ENCODE measurements at places on chromosomes 1 and 21. TPM values are rescaled to one million over a fixed set of nuclear protein-coding genes. Genes with fewer than 3 reads are reported as not detected.

DNA sequence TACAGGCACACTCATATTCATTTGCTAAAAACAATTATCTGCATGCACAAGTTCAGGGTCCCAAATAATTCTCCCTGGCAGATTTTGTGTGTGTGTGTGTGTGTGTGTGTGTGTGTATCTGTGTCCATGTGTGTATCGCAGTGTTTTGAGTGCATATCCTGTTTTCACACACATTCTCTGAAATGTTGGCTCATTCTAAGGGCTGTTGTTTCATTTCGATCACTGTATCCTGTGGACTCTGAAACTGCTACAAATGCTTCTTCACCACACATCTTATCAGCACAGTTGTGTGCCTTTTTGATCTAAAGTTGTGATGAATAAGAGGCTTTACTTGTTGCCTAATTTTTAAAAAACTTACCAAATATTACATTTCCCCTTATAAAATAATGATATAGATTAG, 34.6 kb downstream of the NR5A2 start:
- no peak for DNase-seq

The TLR5 gene
- total RNA-seq: 15.5 TPM

DNA sequence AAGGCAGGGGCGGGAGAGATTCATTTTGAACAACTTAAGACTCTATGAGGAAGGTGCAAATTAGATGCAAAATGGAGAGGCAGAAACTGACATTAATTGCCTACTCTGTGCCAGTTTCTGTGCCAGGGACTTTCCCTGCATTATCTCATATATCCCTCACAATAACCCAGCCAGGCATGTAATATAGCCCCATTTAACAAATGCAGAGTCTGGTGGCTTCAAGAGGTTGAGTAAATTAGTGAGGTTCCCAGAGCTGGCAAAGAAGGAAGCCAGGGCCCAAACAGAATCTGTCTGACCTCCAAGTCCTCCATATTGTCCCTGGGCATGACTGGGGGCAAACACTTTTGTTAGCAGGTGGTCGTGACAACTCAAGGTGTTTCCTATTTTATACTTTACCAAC, 199.8 kb downstream of the ASTN1 start:
- no peak for DNase-seq

The SPRR3 gene
- 42.5 TPM for total RNA-seq

DNA sequence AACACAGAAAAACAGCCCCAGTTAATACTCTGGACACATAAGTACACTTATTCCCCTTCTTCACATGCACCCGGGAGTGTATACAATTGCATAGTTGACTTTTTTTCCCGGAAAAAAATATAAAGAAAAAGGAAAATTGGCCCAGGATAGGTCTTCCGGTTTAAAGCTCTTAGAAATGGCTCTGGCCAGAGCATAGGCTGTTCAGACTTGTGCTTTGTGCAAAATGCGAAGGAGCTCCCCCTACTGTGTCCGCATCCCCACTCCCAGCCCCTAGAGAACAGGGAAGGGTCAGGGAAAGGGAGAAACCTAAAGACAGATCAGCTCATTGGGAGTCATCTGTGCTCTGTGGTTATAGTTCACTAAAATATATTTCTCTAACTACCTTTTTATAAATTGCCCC, 5.5 kb upstream of the MTMR11 start:
- no peak for DNase-seq

The CD48 gene
- total RNA-seq: 15.0 TPM

GRCh38 chr1:55812281-55812680, 597.1 kb upstream of the USP24 start:
- DNase-seq: no peak

DNA sequence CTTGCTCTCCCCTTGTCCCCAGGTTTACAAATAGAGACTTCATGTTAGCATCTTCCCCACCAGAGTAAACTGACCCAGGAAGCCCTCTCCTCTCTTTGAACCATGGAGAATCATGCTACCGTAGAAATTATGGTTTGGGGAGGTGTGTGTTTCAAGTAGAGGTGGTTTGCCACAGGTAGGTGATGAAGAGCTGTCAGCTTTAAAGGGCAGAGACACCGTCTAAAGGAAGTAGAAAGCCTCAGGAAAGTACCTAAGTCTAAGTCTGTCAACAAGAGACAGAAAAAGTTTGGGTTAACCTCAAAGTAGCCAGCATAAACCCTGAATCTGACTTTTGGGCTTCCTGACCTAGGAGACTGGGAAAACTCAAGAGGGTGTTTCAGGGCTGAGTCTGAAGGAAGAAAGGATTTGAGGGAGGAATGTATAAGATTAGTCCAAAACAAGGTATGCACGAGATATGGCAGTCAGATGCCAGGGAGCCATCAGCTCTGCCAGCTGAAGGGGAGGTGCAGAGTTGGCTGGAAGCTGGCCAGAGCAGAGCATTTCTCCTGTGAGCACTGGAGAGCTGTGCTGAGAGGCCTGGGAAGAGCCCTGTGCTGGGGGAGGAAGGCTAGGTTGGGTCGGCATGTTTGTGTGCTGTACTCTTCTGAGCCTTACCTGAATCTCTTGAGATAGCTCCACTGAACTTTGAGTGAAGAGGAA, 14.3 kb downstream of the ADAMTSL4 start:
- DNase-seq: no peak

GRCh38 chr1:40029608-40030007, 10.9 kb upstream of the CAP1 start:
- DNase-seq: no peak

- DNase-seq: no peak
Measured at GRCh38 chr1:109712321-109712864, 342 bp downstream of the GSTM5 start.

The C1orf226 gene
- total RNA-seq: 31.4 TPM

The HES3 gene
- total RNA-seq: not detected

The KLHDC8A gene
- 2.2 TPM for total RNA-seq

- no peak for DNase-seq
Measured at GRCh38 chr1:2372551-2373490, 18.5 kb downstream of the MORN1 start.

The FAM72B gene
- 1.3 TPM for total RNA-seq

DNA sequence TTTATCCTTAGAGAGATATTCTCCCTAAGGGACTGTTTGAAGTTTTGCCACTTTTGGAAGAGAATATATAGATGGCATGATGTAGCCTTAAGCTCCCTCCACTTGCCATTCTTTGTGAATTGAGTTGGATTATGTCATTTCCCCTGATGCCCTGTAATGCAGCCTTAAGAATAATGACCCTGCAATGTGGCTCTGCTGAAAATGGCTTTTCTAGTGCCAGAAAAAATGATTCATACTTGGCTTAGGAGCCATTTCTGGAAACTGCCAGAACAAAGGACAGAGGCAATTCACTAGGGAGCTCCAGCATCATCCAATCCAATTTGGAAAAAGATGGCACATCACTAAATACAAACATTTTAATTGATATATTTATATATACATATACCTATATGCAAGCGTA, 265.3 kb downstream of the SPATA17 start:
- no peak for DNase-seq

GRCh38 chr1:42860339-42861013, 14.1 kb downstream of the ZNF691 start:
- DNase-seq: no peak

GRCh38 chr1:156864796-156865195, 4.1 kb downstream of the NTRK1 start:
- DNase-seq: no peak

The LENEP gene
- not detected for total RNA-seq

DNA sequence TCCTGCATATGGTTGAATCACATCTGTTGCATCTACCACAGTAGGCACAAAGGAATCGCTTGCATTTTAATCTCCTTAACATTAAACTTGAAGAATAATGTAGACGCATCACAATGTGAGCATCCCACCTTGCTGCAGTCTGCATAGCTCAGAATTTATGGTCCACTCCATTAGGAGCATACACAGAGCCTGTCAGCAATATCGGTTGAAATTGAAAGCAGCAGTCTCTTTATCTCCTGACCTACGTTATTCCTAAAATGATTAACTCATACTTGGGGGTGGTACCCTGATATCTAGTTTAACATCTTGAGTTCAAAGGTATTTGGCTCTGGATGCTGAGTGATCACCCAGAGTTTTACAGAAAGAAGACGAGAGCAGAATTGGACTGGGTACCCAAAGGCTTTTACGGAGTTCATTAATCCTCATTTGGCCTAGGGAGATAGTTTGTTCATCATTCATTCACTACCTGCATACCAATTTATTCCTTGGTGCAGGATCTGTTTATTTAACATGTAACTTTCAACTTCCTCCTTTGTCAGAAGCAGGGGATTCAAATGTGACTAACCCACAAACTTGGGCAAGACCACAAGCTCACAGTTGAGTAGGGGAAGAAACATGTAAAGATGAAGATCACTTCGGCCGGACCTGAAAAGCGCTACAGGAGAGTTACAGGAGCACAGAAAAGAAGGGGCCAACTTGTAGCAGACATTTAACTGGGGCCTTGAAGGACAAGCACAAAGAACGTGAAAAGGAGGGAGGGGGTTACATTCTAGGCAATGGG, 187.9 kb downstream of the DAB1 start:
- DNase-seq: no peak

GRCh38 chr21:26751305-26751704, 93.9 kb downstream of the ADAMTS1 start:
- DNase-seq: no peak

DNA sequence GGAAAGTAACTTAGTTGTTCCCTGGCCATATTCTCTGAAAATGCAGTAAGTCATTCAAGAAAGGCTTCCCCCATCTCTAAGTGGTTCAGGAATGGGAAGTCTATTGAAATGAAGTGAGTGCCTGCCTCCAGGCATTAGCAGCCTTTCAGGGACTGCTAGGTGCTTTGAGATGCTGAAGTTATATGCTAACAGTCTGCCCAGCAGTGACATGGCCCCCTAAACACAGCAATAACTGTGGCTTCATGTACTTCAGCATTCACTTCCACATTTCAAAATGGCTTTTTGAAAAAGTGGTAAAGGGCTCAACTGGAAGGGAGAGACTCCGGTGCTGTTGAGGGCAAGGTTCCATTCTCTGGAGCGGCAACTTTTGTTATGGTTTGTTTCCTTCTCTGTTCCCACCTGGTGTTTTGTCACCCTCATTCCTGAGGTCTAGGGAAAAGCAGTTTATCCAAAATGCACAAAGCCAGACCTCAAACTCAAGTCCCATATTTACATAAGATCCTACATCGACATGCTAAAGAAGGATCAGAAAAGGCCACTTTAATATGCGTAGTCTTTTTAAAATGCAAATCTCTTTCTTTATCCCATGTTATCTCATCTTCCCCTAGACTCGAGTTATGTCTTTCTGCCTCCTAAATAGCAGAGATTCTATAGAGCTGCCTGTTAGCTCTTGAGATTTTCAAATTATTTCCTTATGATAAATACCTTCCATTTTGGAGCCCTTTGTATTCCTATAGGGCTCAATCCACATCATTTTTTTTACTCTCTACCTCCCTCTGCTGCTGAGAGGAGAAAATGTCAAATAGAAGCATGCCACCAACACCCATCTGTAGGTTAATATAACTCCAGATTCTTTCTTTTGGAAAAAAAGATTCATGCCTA, 34.2 kb upstream of the LRRC8C start:
- DNase-seq: no peak

DNA sequence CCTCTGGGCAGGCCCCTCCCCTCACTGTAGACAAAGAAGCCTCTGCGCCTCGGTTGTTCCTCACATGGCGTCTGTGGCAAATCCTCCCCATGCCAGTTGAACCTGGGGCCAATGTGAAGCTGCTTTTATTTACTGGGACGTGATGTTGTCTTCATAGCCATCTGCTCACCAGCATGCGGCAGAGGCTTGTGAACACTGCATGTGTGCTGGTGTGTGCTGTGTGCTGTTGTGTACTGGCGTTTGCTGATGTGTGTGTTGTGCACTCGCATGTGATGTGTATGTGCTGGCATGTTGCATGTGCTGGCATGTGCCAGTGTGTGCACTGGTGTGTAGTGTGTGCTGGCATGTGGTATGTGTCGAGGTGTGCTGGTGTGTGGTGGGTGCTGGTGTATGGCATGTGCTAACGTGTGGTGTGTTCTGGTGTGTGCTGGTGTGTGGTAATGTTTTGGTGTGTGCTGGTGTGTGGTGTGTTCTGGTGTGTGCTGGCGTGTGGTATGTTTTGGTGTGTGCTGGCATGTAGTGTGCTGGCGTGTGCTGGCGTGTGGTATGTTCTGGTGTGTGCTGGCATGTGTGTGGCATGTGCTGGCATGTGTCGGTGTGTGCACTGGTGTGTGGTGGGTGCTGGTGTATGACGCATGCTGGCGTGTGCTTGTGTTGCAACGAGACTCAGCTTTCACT, 37.2 kb upstream of the TRAPPC10 start:
- no peak for DNase-seq

The PDPN gene
- total RNA-seq: 37.5 TPM

GRCh38 chr1:166031932-166032571, 134.7 kb downstream of the FAM78B start:
- DNase-seq: no peak

The EPHA2 gene
- total RNA-seq: 37.2 TPM

Data from mucosa of gallbladder (tissue), 1 donor.